NCI-H748 treated with DMSO at 0.1 percent for 48 hours (cell line): ENCODE measurements at places on chromosomes 2 and 18.

- no peak for DNase-seq
Observed at GRCh38 chr2:165287094-165287778, 48.0 kb downstream of the SCN2A start.

GRCh38 chr2:134011936-134012586 is 241.8 kb upstream of the MGAT5 start:
- DNase-seq, result no peak

GRCh38 chr2:147442816-147443215 is 402.0 kb upstream of the ACVR2A start:
- DNase-seq, result no peak

- no peak for DNase-seq
Observed at GRCh38 chr2:30164131-30164925, 17.5 kb downstream of the YPEL5 start.

- DNase-seq, result no peak
Observed at GRCh38 chr2:158501301-158501700, 44.5 kb downstream of the PKP4 start.

DNA sequence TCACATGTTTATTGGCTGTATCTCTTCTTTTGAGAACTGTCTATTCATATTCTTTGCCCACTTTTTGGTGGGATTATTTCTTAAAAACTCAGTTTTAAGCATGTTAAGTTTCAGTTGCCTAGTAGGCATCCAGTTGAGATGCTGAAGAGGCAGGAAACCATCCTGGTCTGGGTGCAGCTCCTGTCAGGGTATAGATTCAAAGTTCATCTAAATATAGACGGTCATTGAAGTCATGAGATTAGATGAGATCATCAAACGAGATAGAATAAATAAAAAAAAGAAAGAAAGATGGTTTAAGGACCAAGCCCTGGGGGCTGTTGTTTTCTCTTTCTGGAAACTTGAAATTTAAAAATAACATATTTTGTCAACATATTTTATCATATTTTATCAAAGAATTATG is 9.2 kb upstream of the DNAH7 start:
- DNase-seq, result no peak

GRCh38 chr2:134705861-134706586 is 12.8 kb downstream of the TMEM163 start:
- DNase-seq, result no peak

DNA sequence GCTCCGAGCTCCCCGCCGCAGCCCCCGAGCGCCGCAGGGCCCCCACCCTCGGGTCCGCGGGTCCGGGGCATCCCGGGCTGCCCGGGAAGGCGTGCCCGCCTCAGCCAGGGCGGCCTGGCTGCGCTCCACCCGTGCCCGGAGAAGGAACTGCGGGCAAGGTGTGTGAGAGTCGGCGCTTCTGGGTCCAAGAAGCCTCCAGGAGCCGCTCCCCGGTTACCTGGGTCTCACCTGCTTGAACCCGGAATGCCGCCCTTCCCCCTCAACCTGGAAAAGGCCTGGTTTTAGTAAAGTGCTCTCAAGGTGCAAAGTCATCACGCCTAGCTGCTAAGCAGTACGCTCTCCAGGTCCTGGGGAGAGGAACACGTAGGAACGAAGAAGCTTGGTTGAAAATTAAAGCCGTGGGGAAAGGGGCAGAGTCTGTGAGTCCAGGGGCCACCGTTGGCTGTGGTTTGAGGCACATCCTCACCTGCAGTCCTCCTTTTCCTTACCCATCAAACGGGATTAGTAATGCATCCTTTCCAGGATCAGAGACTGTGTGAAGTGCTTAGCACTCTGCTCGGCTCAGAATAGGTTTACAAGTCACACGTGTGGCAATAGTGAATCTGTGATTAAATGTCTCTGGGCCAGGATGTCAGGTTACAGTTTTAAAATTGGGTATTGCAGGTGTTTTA is 1.2 kb downstream of the ASAP2 start:
- peak; percentile 44 for DNase-seq

- no peak for DNase-seq
Observed at GRCh38 chr2:167935803-167936110, 311.6 kb downstream of the STK39 start.

- DNase-seq, result no peak
Observed at GRCh38 chr2:1032030-1032429, 81.4 kb downstream of the SNTG2 start.

DNA sequence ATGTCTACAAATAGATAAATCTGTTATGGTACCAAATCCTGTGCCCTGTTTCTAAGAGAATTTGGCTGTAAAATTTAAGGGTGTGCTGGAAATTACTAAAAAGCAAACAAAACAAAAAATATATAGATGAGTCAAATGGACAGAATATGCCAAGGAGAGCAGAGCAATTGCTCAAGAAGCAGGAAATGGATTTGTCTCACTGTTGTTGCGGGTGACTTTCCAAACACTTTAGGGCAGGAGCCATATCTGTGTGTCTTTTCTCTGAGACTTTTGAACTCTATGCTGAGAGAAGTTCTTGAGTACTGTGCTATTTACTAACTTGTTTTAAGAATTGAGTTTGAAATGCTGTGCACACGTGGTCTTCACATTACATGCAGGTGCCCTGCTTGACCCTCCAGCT is 221.7 kb downstream of the PHLPP1 start:
- no peak for DNase-seq

DNA sequence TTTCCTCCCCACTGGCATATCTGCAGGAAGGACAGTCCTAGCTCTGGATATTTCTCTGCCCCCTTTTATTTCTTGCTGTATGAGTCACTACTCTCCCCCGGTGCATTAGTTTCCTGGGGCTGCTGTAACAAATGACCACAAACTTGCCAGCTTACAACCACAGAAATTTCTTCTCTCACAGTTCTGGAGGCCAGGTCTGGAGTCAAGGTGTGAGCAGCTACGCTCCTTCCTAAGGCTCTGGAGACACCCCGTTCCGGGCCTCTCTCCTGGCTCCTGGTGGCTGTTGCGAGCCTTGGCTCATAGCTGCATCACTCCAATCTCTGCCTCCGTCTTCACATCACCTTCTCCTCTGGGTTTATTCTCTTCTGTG is 34.1 kb downstream of the PTPRM start:
- DNase-seq, result no peak

- DNase-seq, result no peak
Observed at GRCh38 chr18:12038082-12038638, 55.5 kb upstream of the ANKRD62 start.

DNA sequence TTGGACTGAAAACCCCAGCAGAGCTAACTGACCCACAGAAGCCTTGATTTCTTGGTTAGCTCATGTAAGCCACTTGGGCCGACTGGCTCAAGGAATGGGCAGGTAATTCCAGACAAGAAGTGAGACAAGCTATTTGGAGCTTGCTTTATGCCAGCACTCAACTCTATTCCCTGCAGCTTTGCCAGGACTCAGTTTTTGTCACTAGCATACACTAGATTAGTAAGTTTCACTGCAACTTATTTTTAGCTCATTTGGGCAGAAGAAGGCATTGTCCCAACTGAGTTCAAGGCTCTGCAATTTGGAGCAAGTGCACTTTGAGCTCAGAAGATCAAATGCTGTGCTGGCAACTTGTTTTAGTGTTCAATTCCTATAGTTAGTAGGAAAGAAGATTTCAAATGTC is 116.1 kb downstream of the SLC4A3 start:
- no peak for DNase-seq

- no peak for DNase-seq
Observed at GRCh38 chr18:77754475-77755044, 504.9 kb downstream of the GALR1 start.

DNA sequence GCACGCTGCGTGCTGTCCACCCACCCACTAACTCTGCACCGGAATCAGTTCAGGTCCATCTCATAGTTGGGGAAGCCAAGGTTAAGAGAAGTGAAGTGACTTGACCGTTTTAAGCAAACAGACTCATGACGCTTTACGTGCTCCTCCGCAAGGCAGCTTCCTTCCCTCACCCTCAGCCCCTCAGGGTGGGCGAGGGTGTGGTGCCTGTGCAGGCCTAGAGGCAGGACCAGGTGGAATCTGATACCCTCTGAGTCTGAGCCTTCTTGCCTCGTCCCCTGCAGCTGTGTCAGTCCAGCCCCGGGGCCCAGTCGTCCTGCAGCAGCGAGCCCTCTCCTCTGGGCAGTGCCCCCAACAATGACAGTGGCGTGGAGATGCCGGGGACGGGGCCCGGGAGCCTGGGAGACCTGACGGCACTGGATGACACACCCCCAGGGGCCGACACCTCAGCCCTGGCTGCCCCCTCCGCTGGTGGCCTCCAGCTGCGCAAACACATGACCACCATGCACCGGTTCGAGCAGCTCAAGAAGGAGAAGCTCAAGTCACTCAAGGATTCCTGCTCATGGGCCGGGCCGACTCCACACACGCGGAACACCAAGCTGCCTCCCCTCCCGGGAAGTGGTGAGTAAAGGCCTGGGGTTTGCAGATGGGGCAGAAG is 250.5 kb downstream of the GLI2 start:
- no peak for DNase-seq

DNA sequence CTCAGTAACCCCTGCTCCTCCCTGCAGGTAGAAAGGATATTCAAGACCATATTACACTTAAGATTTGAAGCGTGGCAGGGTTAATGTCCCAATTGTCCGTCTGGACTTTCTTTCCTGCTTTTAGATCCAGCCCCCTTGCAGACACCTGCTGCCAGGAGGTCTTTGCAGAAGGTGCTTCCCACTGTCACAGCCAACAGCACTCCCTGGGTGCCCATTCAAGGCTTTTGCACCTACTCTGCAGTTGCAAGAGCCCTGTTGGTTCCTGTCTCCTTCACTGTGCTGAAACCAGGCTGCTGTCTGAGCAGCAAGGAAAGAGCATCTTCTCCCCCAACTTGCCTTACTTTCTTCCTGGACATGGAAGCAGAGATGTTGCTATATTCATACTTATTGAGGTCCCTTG is 1043.0 kb upstream of the POU3F3 start:
- no peak for DNase-seq

DNA sequence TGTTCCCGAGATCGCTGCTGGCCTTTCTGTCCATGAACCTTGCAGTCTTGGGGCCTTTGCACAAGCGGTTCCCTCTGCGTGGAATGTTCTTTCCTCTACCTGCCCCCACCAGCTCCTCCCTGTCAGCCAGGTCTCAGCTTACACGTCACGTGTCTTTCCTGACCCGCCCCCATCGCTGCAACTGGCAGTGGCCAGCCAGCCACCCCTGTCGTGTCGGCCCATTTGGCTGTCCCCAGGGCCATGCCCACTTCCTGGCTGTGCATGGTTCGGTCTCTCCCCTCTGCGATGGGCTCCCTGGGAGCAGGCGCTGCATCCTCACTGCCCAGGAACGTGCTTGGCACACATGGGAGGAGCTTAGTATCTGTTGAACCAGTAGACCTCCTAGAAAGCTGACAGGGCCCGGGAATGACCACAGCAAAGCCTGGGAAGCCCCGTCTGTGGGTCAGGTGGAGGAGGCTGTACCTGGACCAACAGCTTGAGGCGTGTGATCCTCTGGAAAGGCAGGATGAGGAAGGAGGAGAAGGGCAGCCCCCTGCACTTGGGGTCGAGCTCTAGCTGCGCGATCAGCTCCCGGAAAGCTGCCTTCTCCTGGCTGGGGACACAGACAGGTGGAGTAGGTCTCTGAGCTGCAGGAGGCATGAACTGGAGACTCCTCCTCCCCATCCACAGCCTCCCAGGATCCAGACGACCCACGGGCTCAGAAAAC is 21.0 kb downstream of the SNORC start:
- DNase-seq, result peak; percentile 50

DNA sequence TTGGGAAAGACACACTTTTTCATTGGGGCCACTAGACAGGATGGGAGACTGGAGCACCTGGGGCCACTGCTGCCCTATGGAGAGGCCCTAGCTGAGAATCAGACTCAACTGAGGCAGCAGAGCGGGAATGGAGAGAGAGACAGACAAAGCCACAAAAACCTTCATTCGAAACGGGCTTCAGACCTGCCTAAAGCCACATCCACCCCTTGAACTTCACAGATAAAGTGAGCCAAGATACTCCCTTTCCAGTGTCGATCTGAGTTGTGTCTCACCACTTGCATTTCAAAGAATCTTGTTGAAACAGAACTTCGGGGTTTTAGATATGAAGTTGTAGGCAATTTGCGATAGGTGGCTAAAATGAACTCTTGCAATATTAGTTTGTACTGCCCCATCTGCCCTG is 11.3 kb upstream of the LDLRAD4 start:
- DNase-seq, result no peak

DNA sequence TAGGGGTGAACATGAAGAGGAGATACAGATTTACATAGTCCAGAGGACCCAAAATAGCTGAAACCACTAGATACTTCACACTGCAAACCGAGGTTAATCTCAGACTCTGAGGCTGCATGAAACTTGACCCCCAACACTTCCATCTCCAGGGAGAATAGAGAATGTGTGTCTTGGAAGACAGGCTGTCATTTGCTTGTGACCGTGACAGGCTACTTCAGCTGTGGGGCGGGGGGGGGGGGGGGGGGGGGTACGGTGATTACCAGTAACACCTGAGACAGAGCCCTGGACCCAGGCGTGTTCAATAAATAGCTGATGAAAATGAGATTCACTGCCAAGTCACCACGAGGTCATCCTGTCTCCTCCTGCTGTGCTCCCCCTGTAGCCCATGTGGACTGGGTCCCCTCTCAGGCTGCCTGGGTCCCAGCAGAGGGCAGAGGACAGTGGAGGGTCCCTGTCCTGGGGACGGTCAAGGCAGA is 5.7 kb upstream of the KLHL29 start:
- DNase-seq, result no peak

- no peak for DNase-seq
Observed at GRCh38 chr2:118929059-118929458, 12.9 kb upstream of the MARCO start.

DNA sequence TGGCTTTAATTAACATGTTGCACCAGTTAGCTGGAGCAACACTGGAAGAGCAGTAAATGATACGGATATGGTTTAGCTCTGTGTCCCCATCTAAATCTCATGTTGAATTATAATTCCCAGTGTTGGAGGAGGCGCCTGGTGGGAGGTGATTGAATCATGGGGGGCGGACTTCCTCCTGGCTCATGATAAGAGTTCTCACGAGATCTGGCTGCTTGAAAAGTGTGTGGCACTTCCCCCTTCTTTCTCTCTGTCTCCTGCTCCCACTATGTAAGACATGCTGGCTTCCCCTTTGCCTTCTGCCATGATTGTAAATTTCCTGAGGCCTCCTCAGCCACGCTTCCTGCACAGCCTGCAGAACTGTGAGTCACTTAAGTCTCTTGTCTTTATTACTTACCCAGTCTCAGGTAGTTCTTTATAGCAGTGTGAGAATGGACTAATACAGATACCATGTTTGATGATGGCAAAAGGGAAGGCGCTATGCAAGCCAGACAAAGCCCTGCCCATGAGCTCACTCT is 963.6 kb downstream of the SOCS6 start:
- no peak for DNase-seq

DNA sequence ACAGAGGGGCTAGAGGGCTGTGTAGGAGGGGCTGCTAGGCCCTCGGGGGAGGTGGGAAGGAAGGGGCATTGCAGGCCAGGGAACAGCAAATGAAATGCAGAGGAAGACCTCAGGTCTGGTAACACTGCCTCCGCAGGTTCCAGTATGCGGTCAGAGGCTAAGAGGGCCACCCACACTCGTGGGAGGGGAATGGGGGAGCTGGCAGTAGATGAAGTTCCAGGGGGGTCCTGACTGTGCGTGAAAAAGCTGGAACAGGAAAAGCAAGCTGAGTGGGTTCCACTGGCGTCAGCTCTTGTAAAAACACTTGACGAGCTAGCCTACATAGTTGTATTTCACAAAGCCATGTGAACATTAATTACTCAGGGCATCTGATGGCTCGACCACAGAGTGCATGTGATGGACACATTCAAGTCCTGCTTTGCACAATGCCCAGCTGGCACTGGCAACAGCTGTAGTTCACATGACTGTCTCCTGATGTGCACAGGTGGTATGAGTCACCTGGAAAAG is 29.0 kb upstream of the PTPN4 start:
- DNase-seq, result no peak

GRCh38 chr2:204325468-204325867 is 219.8 kb upstream of the PARD3B start:
- DNase-seq, result peak; percentile 85
